ENCODE measurements at places on chromosomes 12 and 14. TPM values are rescaled to one million over a fixed set of nuclear protein-coding genes. Genes with fewer than 3 reads are reported as not detected.

Gene RHEBL1
- not detected for total RNA-seq

Gene ARHGAP9
- 0.60 TPM for total RNA-seq

Gene FKBP4
- total RNA-seq, result 56.3 TPM

Gene PAN2
- total RNA-seq, result 24.3 TPM

Gene CLEC9A
- not detected for total RNA-seq
